ENCODE measurements at places on chromosomes 12 and 14.

DNA sequence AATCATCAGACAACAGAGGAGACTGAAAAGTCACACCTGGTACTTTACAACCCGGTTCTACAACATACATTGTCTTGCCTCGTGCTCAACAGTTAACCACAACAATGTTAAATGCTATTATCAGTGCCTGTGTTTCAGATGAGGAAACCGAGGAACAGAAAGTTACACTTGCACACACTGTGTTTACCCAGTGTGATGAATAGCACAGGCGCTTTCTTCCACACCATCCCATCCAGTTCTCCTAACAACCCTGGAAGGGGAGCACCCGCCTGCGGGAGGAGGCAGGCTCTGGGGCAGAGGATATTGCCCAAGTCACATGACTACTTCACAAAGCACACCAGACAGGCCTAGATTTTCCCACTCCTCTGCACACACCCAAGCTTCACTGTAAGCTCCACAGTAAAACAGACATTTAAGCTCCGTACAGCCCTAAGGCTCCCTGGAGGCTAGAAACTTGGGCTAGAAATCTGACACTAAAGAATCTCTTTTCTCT is 21.8 kb downstream of the NCKAP5L start:
- no peak for DNase-seq

DNA sequence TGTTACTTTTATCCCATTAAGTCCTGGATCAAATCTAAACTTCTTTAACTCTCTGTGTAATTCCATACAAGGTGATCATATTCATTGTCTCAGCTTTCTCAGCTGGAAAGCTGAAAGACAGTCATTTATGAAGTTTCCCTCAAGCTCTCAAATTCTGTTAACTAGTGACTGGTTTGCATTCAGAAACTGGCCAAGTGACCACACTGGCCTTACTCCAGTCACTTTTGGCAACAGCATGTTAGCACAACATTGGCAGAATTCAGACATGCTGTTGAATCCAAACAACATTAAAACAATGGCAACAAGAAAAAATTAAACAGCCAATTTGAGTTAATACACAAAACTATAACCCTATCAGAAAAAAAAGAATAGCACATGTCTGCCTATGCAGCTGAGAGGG is 343.3 kb downstream of the MDGA2 start:
- DNase-seq, result no peak

DNA sequence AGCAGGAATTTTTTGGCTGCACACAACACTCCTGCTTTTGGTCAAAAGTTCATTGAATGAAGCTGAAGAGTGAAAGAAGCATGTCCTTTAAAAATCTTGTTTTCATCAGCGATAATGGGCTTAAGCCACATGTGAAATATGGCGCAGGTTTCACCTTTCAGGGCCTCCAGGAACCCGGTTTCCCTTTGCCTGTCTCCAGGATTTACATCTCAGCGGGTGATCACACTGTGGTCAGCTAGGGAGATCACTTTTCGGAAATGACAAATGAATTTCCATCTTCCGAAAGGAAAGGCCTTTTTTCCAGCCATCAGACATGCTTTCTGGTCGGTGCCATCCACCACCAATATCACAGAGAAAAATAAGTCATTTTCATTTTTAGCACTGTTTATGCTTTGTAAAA is 727.1 kb upstream of the TBX3 start:
- DNase-seq, result no peak

DNA sequence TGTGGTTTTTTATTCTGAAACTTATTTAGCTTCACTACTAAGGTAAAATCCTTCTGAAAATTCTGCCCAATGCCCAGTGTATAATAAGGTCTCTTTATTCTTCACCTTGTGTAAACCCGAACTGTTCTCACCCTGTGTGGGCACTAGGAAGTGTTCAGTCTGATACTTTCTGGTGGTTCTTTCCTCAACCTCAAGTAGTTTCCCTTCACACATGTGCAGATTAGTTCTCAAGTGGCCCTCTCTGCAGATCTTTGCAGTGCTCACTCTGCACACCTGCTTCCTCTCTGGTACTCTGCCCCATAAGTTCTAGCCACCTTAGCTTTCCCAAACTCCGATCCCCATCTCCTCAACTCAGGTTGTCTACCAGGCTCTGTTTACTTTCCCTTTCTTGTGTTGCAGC is 61.6 kb downstream of the RAD51B start:
- no peak for DNase-seq

GRCh38 chr12:80419644-80420043 is 24.4 kb upstream of the PTPRQ start:
- no peak for DNase-seq

- DNase-seq, result no peak
These were observed 796.5 kb downstream of the GALC start for GRCh38 chr14:87196436-87196835.

- no peak for DNase-seq
These were observed 23.8 kb downstream of the GRIN2B start for GRCh38 chr12:13957576-13957975.

GRCh38 chr12:123427036-123427769 is 9.3 kb downstream of the RILPL2 start:
- DNase-seq, result no peak

- DNase-seq, result no peak
These were observed at the start of gene TSPAN11 for GRCh38 chr12:30926243-30927221. Gene TSPAN11 (plus strand): TSS chr12:30926748. CDS start chr12:30953992, 27,244 bp downstream.

- no peak for DNase-seq
These were observed 102.1 kb downstream of the ERGIC2 start for GRCh38 chr12:29278673-29279420.

- DNase-seq, result no peak
These were observed 48.3 kb downstream of the NPAS3 start for GRCh38 chr14:32986791-32987540.

DNA sequence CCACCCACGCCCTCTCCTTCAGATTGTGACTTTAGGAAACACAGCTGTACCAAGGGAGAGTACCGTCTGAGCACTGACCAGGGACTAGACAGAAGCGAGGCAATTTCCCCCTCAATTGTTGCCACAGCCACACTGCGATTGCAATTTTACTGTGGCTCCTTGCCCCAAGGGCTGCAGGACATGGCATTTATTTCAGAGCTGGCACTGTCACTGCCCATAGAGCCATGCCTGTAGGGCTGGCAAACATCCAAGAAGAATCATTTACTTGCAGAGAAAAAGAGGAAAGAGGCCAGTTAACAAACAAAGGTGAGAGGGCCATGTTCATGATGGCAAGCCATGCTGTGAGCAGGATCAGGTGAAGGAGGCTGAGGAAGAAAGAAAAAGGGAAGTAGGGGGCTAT is 129.6 kb downstream of the EMP1 start:
- no peak for DNase-seq
